ENCODE measurements at places on chromosomes 6 and 20.

- no peak for DNase-seq
Observed at GRCh38 chr6:132380358-132381029, 20.8 kb downstream of the MOXD1 start.

GRCh38 chr6:105553171-105553570 is 150.3 kb upstream of the PREP start:
- DNase-seq: no peak

- peak; percentile 9 for DNase-seq
Observed at GRCh38 chr6:47135772-47136171, 93.6 kb upstream of the ADGRF1 start.

- DNase-seq: no peak
Observed at GRCh38 chr20:37364013-37364926, 18.3 kb downstream of the SRC start.

- no peak for DNase-seq
Observed at GRCh38 chr6:113625850-113626249, 231.3 kb upstream of the MARCKS start.

DNA sequence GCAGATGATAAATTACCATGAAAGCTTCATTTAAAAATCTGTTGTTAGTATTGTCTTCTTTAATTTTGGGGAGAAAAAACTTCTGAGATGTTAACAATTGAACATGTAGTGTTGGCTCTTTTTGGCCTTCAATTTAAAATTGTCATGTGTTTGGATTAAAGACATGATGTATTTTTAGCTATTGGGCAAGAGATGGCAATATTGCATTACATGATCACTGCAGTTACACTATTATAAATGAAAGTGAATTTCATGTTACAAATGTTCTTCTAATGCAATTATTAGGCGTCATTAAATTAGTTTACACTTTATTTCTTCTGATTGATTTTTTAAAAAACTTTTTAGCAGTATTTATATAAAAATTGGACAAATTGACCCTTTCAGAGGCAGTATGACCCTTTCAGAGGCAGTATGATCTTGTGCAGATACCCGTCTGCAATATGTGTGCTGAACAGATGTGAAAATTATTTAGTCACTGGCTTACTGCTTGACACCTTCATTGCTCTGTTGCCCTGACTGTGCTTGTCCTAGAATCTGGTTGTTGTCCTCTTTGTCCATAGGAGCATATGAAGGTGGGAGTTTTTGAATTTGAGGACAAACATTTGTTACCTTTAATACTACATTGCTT is 25.8 kb downstream of the CDKAL1 start:
- no peak for DNase-seq

- no peak for DNase-seq
Observed at GRCh38 chr6:166469426-166469961, 86.8 kb upstream of the MPC1 start.

- DNase-seq: no peak
Observed at GRCh38 chr6:159085396-159085895, 40.7 kb upstream of the TAGAP start.

DNA sequence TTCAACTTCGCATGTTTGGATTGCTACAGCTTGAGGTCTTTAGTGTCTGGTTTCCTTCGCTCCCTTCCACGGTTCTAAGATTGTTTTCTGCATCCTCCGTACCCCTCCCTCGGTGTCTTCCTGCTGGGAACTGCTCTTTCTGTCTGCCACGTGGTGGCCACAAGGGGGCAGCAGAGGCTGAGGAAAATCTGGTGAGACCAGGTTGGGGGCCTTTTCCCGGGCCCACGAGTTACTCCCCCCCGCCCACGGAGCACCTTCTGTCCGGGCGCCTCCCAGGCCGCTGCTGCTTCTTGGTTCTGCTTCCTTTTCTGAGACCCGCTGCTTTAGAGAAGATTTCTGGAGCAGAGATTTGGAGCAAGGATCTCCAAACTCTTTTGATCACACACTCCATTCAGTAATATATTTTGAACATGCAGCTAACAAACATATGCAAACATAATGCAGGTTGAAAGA is 21.1 kb upstream of the NOTCH4 start:
- no peak for DNase-seq

- no peak for DNase-seq
Observed at GRCh38 chr6:11231564-11232192, 790 bp downstream of the NEDD9 start.

- no peak for DNase-seq
Observed at GRCh38 chr6:14322841-14323240, 205.3 kb downstream of the CD83 start.

- no peak for DNase-seq
Observed at GRCh38 chr6:26170951-26171841, 84.0 kb downstream of the HFE start.

DNA sequence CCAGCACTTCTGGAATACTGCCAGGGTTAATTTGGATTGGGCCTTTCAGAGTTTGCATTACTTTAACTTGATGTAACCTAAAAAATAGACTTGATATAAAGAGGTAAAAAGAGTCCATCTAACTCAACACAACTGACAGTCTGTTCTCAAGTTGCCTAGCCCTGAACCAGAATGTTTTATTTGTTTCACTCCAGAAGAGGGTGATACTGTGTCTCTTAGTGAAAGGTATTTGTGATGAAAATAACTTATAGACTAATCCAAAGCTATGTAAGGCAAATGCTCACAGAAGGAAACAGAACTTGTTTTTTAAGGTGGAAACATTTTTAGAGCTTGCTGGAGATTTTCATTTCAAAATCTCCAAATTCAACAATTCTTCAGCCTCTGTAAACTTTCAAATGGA is 469.1 kb upstream of the RUNX2 start:
- DNase-seq: no peak

DNA sequence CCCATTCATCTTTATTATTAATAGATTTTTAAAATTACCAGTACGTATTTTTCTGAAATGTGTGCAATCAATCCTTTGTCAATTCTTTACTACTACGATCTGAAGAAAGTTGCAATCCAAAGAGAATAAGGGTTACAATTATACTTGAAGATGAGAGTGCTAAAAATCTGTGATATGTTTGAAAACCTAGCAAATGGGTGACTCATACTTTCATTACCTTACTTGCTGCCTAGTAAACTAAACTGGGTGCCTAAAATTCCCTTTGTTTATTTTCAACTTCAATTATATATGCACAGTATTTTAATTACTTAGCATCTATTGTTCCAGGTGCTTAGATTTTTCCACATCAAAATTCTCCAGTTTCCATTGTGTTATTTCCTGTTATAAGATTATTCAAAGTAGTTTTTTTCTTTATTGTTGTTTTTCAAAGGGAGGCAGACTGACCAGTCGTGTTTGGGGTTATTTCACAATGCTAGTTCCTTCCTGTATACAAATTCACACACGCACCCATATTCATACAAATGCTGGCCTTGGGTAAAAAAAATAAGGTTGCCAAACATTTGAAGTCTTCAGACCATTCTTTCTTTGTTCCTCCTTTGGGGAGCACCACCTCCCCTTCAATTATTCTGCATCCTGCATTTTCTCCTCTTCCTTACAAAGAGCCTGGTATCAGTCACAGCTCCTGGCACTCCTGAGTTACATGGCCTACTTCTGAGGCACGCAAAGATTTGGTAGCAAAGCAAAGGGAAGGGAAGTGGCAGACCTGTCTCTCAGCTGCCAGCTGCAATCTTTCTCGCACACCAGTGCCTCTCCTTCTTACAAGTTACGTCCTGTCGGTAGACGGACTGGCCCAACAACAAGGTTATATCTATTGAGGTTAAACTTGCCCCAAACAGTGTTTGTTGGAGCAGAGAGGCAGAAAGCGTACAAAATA is 16.2 kb upstream of the FAM135A start:
- no peak for DNase-seq

GRCh38 chr6:133778414-133779130 is 110.3 kb upstream of the TCF21 start:
- DNase-seq: no peak

DNA sequence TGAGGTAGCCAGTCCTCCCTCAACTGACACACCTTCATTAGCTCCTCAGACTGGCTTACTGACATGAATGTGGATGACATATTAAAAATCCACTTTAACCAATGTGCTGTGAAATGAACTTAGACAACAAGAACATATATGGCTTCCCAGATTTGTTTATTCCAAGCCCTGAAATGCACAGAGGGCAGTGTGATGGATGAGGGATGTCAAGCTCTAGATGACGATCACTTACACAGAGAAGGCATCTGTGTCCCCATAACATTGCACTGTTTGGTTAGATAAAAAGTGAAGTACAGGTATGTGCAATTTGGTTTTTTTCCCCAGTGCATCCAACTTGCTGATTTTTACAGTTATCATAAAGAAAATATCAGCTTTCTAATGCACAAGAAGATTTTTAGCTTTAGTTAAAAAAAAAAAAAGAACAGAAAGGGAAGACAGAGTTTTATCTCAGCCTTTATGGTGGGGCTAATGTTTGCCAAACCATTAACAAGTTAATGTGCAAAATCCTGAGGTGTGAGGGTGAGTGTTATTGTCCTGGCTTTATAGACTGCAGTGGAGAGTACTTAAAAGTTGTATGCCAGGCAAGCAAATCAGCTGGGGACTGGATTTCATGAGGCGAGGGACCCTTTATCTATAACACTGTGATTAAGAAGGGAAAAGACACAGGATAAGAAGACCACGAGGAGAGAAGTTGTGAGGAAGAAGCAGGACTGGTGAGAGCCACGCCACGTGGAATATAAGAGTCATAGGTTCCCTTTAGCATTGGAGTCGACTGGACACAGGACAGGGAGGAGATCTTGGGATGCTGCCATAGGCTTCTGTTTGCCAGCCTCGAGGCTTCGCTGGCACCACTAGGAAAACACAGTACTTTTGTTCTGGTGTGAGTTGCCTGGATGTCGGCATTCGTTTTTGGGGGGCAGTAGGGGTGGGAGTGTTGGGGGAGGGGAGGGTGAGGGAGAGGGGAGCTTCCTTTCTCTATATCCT is 90.0 kb upstream of the BACH2 start:
- no peak for DNase-seq

DNA sequence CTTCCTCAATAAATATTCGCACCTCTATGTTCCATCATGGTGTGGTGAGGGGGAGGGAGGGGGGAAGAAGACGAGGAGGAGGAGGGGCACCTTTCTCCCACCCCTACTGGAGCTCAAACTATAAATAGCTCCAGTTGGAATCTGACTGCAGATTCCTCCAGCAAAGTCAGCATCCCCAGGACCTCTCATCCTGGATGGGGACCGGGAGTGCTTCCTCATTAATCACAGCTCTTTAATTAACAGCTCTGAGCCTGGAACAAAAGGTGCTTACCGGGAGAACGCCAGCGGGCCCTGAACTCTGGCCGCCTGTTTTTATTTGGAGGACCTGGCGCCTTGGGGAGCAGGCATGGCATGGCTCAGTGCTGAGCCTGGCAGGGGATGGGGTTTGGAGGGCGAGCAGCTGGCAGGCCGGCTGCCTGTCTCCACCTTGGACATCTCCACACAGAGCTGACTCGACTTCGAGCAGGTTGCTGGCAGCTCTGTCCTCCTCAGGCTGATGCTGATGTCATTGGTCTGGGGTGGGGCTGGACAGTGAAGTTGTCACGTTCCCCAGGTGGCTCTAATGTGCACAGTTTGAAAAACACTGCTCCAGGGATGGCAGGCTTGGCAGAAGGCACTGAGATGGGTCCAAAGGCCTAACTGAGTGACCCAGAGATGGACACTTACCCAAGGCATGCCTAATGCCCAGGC is 180.4 kb downstream of the DHX35 start:
- DNase-seq: no peak

- no peak for DNase-seq
Observed at GRCh38 chr20:15236812-15237211, 899.4 kb upstream of the FLRT3 start.

DNA sequence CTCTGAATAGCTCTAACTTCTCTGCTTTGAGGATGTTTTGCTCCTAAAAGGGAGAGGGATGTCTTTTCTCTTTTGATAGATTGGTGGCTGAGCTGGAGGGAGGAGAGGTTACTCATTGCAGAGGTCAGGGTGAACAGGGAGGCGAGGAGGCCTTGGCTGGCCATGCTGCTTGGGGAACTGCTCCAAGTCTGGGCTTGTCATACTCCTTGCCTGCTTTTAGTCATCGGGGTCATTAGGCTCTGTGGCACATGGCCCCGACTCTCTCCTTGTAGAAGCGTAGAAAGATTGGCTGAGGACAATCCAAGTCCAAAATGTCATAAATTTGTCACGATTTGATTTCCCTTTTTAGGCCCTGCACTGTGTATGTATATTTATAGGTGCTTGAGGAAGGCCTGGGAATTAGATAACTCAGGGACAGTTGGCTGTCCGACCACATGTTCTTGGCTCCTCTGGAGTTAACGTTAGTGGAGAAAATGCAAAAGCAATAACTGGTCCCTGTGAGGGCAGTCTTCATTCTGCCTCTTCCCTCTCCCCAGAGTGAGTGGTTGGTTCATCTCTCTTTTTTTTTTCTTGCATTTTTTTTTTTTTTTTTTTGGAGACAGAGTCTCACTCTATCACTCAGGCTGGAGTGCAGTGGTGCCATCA is 160.1 kb downstream of the SCP2D1 start:
- no peak for DNase-seq

- DNase-seq: no peak
Observed at GRCh38 chr6:29631209-29631810, 1.7 kb downstream of the GABBR1 start.

GRCh38 chr20:39800111-39800510 is 838.0 kb downstream of the DHX35 start:
- no peak for DNase-seq

DNA sequence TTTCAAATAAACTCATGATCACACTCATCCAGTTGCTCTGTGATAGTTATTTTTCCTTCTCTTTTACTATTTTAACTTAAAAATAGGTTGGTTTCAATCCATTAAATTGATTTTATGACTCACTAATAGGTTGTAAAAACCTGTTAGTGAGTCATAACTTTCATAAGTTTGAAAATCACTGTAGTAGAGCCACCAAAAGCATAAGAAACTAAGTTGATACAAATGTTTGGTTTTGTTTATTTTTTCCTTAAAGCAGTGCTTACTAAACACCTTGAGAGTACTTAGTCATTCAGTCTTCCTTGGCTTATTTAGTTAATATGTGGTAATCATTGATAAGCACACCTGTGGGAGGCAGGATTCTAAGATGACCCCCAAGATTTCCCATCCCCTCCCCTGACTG is 312.1 kb upstream of the MAN1A1 start:
- DNase-seq: no peak

- DNase-seq: no peak
Observed at GRCh38 chr6:134619789-134620188, 301.9 kb upstream of the SGK1 start.

DNA sequence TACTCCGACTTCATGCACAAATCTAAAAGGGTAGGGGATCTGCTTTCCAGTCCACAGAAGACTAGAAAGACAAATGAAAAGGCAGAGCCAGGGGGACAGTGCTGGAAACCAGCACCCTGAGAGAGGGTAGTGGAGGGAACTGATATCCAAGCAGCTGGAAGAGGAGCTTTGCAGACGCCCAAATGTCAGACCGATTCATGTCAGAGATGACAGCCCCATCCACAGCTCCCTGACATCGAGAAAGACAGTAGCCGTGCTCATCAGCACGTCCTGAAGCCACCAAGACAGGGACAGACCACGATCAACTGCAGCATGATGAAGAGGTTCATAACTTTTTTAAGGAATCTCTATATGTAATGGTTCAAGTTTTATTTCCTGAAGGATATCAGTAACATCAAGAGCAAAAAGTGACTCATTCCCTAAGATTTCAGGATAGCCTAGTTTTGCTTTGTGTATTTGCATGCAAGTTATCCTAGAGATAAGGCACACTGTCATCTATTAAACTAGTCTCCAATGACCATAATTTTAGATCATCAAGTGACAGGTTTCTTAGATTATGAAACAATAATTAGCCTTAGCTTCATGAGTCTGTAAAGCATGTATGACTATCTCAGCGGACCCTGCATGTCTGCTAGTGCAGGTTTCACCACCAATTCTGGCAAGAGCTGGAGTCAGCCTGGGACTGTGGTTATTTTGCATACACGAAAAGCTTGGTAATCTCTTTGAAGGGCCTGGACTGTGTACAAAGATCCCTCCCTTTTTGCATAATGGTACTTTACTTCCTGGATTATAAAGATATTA is 43.0 kb downstream of the PRDM1 start:
- DNase-seq: no peak
